Suppressor macrophage treated with lipopolysaccharide for 1 hour (primary cell): ENCODE measurements at places on chromosomes 6 and 20.
A peak's percentile ranks its signal among the peaks of the same experiment; 100 is the strongest.

DNA sequence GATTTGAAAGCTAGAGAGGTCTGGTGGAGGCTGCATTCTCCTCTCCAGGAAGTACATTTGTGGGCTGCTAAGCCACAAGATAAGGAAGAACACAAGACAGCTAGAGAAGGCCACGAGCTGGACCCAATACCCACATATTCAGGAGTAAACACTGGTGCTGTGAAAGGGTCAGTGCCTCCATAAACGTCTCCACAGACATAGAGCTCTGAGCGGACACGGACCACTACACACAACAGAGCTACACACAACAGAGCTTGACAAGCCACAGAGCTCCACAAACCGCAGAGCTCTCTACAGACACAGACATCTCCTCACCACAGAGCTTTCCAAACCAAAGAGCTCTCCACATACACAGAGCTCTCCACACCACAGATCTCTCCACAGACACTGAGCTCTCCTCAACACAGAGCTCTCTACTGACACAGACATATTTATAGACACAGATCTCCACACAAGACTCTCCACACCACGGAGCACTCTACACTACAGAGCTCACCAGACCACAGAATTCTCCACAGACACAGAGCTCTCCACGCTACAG, 51.9 kb downstream of the ERMARD start:
- DNase-seq = no peak

- no peak for DNase-seq
Observed at GRCh38 chr6:91299544-91300491, 712.9 kb upstream of the MAP3K7 start.

DNA sequence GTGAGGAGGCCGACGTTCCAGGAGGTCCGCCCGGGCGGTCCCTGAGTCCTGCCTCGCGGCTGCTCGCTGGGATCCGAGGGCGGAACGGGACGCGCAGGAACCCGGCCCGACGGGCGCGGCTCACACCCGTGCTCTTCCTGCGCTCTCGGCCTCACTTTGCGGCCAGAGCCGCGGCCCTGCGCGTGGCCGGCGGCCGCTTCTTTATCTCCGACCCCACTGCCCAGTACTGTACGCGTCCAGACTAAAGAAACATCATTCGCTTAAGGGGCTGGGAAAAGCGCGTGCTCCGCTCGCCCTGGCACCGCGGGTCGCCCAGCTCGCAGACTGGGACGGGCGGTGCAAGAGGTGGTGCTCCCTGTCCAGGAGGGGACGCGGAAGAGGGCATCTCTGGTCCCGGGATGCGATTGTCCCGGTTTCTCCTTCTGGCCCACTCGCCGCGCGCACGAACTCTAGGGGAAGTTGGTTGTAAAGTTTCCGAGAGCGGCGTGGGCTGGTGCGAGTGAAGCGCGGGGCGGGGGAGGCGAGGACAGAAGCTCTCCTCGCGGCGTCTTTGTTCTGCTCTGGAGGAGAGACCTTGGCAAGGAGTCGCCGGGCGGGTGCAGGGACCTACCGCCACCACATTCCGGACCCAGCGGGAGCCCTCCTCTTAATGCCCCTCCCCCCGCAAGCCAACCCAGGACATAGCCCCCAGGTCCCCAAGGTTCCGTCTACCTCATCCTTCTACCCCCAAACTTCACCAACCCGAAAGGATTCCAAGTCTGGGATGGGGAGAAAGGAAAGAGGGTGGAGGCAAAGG, 71.0 kb downstream of the SOX4 start:
- peak; percentile 89 for DNase-seq

- no peak for DNase-seq
Observed at GRCh38 chr20:38209736-38210405, 44.8 kb upstream of the TGM2 start.
